CD4-positive, alpha-beta T cell treated with Interleukin-12 subunit alpha and Interleukin-12 subunit beta, for 1 hour (primary cell): ENCODE measurements at places on chromosomes 11 and 22.

DNA sequence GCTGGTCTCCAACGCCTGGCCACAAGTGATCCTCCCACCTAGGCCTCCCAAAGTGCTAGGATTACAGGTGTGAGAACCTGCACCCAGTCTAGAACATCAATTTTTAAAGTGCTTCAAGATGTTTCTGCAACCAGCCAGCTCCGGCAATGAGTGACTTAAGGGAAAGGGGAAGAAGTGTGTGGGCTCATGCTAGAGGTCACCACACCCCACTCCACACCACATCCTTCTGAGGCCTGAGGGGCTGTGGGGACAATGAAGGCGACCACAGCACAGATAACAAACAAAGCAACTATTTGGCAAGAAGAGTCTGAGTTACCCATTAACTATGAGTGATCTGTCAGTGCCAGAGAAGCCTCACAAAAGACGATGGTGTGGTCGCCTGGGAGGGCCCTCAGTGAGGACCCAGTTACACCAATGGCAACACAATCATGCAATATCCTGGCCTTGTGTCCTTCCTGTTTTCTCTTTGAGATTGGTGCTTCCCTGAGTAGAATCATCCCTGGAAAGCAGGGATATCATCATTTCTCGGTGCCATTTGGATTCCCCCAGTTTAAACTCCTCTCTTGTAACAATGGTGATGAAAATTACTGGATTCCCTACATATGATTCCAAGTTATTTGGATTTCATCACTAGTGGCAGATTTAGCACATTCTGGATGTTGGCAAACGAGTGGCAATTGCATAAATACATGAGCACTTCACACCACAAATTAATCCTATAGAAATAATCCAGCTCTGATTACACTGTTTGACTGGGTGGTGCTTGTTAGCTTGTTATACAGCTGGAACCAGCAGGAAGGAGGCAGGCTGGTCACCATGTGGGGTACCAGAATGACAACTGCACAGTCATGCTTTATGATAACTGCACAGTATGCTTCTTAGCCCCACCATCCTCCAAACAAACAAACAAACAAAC is 18.4 kb downstream of the ABTB2 start:
- no peak for DNase-seq

GRCh38 chr11:120306519-120307242 is 18.4 kb upstream of the TLCD5 start:
- no peak for DNase-seq

- peak; percentile 1 for DNase-seq
Measured at GRCh38 chr11:100687054-100687629, at the start of gene ARHGAP42. TSS of gene ARHGAP42 (plus strand) at chr11:100687288. CDS start at chr11:100687679, 391 bp downstream.

DNA sequence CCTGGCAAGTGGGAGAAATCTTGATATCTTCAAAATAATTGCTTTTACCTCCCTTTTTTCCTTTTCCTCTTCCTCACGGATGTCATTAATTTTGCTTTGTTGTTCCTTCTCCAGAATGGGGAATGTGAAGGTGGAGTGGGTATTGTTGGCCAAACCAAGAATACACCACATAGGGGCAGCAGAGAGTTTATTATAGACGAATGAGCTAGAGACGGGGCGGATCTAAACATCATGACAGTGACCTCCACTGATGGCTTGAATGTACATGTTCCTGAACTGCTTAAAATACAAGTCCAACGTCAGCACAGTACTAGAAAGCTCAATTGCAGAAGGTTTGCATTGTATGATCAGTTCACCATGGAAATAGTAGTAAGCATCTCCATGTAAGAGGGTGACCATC is 122.3 kb upstream of the SNX19 start:
- DNase-seq: no peak

GRCh38 chr22:48261706-48262105 is 1499.3 kb downstream of the TBC1D22A start:
- DNase-seq: no peak

- DNase-seq: no peak
Measured at GRCh38 chr11:69787906-69788305, 12.8 kb upstream of the FGF4 start.
